ENCODE measurements at places on chromosomes 6 and 20.
A peak's percentile ranks its signal among the peaks of the same experiment; 100 is the strongest.

DNA sequence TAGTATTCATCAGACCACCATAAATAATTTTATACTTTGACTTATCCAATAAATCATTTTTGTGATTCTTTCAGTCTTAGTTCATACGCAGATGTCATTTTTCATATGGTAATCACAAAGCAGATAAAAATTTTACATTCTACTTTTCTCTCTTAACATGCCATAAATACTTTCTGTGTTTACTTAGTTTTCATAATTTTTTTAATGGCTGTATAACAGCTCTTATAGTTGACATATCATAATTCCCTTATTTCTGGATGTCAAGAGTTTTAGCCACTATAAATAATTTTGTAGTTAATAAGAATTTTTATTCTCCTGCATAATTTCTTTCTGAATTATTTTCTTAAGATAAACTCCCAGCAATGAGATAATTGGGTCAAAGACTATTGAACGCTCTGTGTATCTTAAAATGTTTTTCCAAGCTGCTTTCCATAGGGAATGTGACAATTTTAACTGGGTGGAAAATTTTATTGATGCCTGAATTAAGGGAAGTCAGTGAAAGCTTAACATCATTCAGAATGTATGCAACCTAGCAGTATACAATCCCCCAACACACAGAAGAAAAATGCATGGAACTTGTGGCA lies 702.7 kb downstream of the EPM2A start:
- DNase-seq, result no peak

- DNase-seq, result no peak
Measured at GRCh38 chr6:110270165-110270564, 88.0 kb downstream of the METTL24 start.

DNA sequence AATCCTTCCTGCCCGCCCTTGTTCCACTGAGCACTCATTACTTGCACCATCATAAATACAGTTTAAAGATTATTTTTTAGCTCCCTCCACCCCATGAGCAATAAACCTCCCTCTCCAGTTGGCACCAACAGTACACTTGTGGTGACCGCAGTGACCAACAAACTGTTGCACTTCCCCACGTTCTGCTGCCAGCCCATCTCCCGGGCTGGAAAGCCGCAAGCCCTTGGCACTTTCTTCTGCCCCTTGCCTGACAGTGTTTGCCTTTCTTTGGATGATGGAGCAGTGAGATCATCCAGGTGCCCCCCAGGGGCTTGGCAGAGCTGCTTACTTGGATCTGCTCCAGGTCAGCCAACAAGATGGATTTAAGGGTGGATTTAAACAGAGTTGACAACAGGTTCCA lies 21.6 kb downstream of the KCNB1 start:
- DNase-seq, result no peak

- DNase-seq, result no peak
Measured at GRCh38 chr6:149917679-149918078, 5.2 kb downstream of the RAET1G start.

DNA sequence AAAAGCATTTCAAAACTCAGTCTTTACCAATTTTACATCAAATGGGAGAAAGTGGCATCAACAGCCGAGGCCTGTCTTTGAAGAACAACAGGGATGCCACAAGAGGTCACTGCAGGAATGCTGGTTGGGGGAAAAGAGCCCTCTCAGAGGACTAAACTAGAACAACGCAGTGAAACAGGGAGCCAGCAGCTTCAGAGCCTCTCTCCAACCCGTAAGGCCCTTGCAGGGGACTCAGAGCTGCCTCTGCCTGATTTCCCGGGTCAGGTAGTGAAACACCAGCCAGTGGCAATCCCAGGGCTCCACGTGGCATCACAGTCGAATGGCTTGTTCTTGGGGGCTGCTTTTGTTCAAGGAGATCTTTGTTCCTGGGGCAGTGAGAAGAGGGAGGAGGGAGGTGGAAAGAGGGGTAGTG lies 55.0 kb upstream of the KCNK16 start:
- no peak for DNase-seq

- no peak for DNase-seq
Measured at GRCh38 chr6:118387921-118388701, 160.0 kb upstream of the PLN start.

- DNase-seq, result peak; percentile 74
Measured at GRCh38 chr6:63636518-63637021, 968 bp downstream of the PHF3 start.

- DNase-seq, result no peak
Measured at GRCh38 chr6:24925661-24926060, 10.1 kb downstream of the RIPOR2 start.
